ENCODE measurements at places on chromosomes 12 and 14.
A peak's percentile ranks its signal among the peaks of the same experiment; 100 is the strongest.

DNA sequence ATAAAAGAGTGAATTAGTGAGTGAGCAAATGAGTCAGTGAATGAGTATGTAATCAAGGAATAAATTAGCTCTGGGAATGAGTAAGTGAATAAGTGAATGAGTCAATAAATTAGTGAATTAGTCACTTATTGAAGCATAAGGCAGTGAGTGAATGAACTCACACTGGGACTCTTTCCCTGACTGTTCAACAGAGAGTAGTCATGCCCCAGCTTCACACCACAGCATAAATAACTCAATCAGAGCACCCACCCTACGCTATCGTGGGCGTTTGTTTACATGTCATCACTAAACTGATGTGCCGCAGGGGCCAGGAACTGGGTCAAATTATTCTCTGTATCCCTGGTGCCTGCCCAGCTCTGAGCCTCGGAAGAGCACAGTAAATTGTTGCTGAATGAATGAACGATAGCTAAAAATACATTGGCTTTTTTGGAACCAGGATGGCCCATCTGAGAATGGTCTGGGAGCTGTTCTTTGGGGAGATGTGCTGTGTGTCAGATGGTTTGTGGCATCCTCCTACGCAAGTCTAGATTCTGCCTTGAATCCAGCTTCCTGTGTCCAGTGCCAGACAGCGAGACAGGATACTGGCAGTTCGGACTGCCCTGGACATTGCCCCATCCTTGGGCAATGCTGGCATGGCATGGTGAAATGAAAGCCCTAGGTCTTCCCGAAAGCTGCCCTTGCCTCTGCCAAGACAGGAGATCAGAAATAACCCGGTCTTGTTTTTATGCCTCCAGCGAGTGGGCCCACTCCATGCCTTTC, 98.0 kb upstream of the RTL1 start:
- no peak for DNase-seq

GRCh38 chr12:3753544-3754284, 805 bp upstream of the CRACR2A start:
- no peak for DNase-seq

DNA sequence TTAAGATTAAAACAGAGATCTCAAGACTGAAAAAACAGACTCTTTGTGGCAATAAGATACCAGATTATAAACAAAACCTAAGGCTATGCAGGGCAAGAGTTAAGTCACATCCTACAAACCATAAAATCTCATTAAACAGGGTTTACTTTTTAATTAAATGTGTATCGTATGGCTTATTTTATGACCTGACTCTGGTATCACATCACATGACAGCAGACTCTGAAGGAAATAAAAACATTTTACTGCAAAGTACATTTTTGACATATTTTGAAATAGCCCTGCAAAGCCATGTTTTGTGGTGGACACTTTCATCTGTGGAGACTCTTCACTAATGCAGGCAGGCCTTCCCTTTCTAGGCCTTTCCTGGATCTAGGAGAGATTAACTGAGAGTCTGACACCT, 327.6 kb upstream of the CLEC14A start:
- no peak for DNase-seq

GRCh38 chr14:75497191-75497590, 25.1 kb upstream of the BATF start:
- no peak for DNase-seq

DNA sequence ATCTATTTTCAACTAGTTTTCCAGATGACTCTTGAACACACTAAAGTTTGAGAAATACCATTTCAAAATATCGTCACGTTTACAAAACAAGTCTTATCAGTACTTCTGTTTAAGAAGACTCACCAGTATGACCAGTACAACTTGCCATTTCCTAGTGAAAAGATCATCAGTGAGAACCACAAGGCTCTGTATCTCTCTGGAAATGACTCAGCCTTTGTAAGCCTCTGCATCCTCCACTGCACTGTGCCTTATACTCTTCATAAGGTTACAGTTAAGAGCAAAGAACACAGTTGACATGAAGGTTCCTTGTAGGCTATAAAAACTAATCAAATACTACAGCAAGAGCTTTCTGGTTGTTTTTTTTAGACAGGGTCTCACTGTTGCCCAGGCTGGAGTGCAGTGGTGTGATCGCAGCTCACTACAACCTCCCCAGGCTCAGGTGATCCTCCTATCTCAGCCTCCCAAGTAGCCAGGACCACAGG, 5.7 kb upstream of the VTI1B start:
- DNase-seq, result no peak

DNA sequence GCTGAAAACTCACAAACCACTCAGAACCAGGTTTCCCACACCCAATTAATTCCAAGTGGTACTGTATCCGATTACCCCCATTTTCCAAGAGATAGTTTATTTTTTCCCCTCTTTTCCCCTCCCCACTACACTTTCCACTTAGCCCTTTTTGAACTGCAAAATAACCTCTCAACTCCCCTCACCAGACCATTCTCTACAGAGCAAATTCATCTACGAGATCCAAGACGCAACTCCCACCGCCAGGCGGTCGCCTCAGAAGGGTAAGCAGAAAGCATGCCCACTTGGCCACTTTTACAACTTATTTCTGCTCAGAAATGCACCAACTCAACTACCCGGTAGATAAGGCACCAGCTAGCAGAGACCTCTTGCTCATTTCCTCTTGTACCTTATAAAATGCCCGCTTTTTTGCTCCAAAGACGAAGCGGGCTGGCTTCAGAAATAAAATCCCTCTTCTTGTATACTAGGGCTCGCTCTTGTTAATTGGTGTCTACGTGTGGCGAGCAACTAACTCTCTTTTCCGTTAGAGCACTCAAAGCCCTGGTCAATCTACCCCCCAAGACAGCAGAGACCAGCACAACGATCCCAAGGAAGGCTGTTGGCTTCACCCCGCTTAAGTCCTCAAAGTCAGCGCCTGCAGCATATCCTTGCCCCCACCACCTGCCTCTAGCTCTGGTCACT, 910 bp upstream of the SRP54 start:
- DNase-seq, result peak; percentile 17

- no peak for DNase-seq
Observed at GRCh38 chr14:23640524-23641141, 4.5 kb downstream of the DHRS2 start.

GRCh38 chr14:91374879-91375702, 42.5 kb downstream of the CCDC88C start:
- peak; percentile 82 for DNase-seq
